ENCODE measurements at places on chromosomes 7 and 10.
A peak's percentile ranks its signal among the peaks of the same experiment; 100 is the strongest.

DNA sequence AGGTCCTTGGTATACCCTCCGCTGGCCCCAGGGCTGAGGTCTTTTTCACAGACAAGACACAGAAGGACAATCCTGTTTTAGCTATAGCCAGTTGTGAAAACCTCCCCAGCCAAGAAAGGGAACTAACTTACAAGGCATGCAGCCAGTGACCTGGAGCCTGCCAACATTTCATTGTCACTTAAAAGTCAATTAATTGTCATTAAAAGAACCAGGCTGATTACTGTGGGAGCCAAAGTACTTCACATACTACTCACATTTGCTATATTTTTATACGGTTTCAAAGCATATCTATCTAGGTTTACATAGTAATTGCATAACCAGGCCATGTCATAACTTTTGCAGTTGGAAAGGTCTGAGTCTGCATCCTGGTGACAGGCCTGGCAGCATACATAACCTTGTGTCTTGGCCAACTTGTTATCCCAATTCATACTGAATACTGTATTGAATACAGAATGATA is 31.1 kb downstream of the NRBF2 start:
- DNase-seq, result no peak

DNA sequence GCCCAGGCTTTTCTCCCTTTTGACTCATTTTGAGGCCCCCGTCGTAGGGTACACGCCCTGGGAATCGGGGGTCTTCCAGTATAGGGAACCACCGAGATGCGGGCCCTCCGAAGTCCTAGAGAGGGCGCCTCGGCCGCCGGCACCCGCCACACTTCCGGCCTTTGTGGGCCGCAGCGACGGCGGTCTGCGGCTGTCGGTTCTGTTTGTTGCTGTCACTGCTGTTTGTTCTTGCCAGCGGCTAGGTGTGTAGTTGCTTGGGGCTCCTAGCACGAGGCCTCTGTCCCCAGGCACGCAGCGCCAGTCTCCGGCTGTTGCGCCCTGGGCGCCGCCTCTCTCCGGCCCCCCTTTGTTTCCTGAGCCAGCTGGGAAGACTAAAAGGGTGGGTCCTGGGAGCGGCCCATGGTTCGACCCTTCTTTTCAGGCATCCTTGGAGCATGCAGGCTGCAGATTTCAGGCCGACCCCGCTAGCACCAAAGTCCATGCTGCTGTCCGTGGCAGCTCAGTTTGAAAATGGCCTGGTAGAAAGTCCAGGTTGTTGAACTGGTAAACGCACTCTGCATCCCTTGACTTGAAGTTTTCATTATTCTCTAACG is 17.8 kb upstream of the ZKSCAN1 start:
- peak; percentile 31 for DNase-seq

DNA sequence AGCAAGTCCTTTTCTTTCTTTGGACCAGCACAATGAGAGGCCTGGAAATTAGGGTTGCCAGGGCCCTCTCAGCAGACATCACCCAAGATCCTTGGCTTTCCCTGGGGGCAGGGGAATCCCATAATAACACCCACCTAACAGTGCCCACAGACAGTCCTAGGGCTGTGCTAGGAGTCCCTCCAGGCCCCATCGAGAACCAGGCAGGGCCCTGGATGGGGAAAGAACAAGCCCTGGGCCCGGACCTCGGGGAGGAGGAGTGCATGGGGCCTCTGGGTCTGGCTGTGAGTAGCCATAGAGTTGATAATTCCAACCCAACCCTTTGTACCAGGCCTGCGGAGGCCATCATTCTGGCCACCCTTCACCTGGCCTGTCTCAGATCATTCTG is 201.2 kb upstream of the ZMIZ1 start:
- DNase-seq, result no peak

- no peak for DNase-seq
Observed at GRCh38 chr10:62266611-62267010, 2.0 kb downstream of the RTKN2 start.

GRCh38 chr7:131945957-131946544 is 389.6 kb upstream of the PODXL start:
- DNase-seq, result peak; percentile 73

- DNase-seq, result peak; percentile 22
Observed at GRCh38 chr7:98051118-98051744, 55.4 kb upstream of the LMTK2 start.

- DNase-seq, result peak; percentile 56
Observed at GRCh38 chr10:113854761-113855588, 514 bp downstream of the NHLRC2 start.

DNA sequence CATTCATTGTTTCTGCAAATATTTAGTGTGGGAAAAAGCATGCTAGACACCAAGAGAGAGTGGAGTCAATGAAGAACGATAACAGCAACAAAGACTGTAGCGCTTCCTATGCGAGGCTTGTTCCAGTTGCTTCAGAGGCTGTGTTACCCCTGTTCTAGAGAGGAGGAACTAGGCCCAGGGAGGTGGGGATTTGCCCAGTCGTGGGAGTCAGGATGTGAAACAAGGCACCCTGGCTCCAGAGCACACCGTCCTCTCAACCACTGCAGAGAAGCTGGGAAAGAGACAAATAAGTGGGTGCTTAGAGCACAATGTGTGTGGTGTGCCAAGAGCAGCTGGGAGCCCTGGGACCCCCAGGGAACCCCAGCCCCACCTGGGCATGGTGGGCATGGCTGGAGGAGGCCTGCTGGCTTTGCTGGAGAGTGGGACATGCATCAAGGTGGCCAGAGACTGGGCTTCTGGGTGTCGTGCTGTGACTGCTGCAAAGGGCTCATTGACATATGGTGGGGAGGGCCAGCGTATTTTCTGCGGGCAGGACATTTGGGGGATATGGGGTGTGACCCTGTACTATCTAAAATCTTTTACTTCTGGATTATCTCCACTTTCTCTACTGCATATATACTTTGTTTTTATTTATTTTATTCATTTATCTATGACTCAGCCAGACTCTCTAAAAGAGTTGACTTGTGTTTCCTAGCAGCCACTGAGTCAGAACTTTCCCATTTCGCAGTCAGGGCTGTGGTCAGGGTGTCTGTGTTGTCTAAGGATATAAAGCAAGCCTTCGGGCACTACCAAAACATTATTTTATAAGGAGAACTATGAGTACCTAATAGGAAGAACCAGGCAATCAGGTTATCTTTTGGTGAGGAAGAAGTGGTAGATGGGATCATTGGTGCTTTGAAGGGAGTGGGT is 95.4 kb downstream of the TCF7L2 start:
- peak; percentile 88 for DNase-seq

DNA sequence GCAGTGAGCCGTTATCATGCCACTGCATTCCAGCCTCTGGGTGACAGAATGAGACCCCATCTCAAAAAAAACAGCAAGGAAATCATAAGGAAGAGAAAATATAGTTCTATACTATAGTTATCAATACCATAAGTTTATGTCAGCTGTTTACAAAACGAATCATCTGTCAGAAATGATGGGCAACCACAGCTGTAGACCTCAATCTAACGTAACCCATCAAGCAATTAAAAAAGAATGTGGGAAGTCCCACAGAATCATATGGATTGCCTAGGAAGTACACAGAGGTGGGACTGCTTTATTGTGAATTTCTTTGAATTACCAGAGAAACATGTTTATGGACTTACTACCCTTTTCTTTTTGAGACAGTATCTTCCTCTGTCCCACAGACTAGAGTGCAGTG is 6.9 kb downstream of the NRBF2 start:
- no peak for DNase-seq

GRCh38 chr10:129760003-129760315 is 204.1 kb downstream of the EBF3 start:
- no peak for DNase-seq

- peak; percentile 98 for DNase-seq
Observed at GRCh38 chr10:3850999-3851937, 66.3 kb upstream of the KLF6 start.

- peak; percentile 93 for DNase-seq
Observed at GRCh38 chr7:17600340-17600752, 301.9 kb downstream of the AHR start.

DNA sequence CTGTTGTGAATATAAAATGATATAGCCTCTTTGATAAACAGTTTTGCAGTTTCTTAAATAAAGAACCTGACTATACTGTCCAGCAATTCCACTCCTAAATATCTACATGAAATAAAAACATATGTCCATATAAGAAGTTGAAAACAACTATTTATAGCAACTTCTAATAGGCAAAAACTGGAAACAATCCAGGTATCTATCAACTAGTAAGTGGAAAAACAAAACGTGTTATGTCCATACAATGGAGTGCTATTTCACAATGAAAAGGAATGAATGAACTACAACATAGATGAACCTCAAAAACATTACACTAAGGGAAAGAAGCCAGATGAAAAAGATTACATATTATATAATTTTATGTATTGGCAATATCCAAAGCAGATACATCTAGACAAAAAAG is 268.9 kb downstream of the CSTF2T start:
- DNase-seq, result no peak

DNA sequence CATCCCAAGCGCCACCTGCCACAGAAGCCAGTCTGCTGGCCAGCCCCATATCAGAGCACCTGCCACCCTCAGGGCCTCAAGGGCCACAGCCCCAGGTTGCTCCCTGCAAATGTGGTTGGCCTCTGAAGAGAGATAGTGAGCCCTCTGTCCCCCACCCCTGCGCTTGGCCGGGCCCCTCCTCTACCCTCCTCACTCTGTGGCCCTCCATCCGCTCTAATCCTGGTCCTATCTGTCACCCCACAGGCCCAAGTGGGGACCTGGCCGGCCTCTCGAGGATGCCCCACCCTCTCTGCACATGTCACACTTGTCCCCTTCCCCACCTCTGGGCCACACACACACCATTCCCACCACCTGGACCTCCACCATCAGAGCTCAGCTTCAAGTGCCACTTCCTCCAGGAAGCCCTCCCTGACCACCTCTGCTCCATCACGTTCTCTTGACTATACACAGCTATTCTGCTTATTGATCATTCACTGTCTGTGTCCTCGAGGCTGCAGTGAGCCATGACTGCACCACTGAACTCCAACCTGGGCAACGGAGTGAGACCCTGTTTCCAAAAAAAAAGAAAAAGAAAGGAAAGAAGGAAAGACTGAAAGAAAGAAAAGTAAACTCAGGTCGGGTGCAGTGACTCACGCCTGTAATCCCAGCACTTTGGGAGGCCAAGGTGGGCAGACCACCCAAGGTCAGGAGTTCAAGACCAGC is 42.4 kb downstream of the TNRC18 start:
- no peak for DNase-seq

GRCh38 chr10:52145636-52146035 is 168.4 kb upstream of the DKK1 start:
- no peak for DNase-seq

DNA sequence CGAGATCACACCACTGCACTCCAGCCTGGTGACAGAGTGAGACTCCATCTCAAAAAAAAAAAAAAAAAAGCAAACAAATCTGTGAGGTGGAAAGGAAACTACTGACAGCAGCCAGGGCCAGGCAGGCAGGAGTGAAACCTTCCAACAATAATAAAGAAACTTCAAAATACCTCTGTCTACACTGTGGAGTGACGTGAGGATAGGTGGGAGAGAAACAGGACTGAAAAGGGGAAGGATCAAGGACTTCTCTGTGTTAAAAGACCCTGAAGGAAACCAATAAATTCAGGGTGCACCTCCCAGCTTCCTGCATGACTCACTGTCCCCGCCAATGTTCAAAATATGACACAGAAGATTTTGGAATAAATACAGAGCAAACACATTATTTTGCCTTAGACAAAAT is 82.9 kb downstream of the KIAA1549 start:
- no peak for DNase-seq

- DNase-seq, result no peak
Observed at GRCh38 chr10:127374074-127374680, 174.9 kb upstream of the NPS start.

DNA sequence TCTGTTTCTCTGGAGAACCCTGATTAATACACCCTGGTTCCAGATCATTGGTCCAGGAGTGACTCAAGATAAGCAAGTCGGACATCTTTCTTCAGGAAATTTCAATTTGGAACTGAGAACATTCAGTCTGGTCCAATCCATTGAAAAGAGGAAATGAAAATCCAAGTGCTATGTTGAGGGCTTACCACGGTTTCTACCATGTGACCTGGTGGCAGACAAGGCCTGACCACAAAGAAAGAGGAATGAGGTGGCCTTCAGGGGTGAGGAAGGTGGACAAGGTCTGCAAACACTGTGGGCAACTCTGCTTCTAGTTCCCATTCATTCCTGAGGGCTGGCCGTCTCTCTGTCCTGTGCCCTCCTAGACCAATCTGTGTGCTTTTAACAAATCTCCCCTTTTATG is 149.2 kb upstream of the GHITM start:
- peak; percentile 29 for DNase-seq

- no peak for DNase-seq
Observed at GRCh38 chr10:96921655-96922054, 89.6 kb downstream of the LCOR start.

DNA sequence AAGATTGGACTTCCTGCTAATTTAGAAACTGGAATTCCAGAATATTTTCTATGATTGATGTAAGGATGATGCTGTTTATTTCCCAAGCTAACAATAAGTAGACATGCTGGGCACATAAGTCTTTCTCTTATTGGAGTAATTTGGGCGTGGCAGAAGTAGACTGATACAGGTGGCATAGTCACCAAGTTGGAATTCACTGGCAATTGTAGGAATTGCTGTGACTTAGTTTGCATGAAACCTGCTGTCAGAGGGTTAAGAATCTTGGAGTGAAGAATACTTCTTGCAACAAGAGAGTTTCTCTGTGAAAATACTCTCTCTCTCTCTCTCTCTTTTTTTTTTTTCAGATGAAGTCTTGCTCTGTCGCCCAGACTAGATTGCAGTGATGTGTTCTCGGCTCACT is 569.7 kb downstream of the REEP3 start:
- DNase-seq, result peak; percentile 61

GRCh38 chr10:22489975-22490374 is 144.7 kb downstream of the SPAG6 start:
- DNase-seq, result no peak

GRCh38 chr10:3071405-3072198 is 4.3 kb downstream of the PFKP start:
- peak; percentile 95 for DNase-seq

DNA sequence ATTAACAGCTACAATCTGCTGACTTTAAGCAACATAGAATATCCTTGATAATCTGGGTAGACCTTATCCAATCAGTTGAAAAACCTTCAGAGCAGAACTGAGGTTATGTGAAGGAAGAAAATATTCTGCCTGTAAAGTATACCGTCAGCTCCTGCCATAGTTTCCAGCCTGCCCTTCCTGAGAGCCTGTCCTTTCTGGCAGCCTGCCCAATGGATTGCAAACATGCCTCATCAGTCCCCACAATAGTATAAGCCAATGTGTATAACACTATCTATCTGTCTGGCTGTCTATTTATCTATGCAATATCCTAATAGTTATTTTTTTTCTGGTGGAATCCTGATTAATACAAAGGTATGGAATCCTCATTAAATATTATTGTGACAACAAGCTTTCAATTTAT is 489.2 kb upstream of the KCND2 start:
- peak; percentile 29 for DNase-seq

- DNase-seq, result peak; percentile 55
Observed at GRCh38 chr10:86535132-86535882, 13.7 kb upstream of the WAPL start.

GRCh38 chr7:39971924-39972323 is 21.9 kb downstream of the CDK13 start:
- no peak for DNase-seq

All from kidney tubule cell (primary cell).